Placental pericyte (primary cell): ENCODE measurements at places on chromosomes 1 and 21. TPM values are rescaled to one million over a fixed set of nuclear protein-coding genes. Genes with fewer than 3 reads are reported as not detected.

The GNPAT gene
- total RNA-seq: 27.8 and 55.7 TPM in 2 replicates

The SERINC2 gene
- 17.7 and 46.4 TPM in 2 replicates for total RNA-seq

The CA6 gene
- not detected in 2 replicates for total RNA-seq

The CIART gene
- total RNA-seq: 0.66 and 3.4 TPM in 2 replicates

The LCE2B gene
- not detected in 2 replicates for total RNA-seq

The LCE1B gene
- total RNA-seq: not detected in 2 replicates

The RAD54L gene
- 0.22 and 9.3 TPM in 2 replicates for total RNA-seq

The NDUFV3 gene
- 41.8 and 72.4 TPM in 2 replicates for total RNA-seq

The CASQ2 gene
- total RNA-seq: not detected in 2 replicates

The ADORA1 gene
- total RNA-seq: 5.0 and 35.5 TPM in 2 replicates

The TMED5 gene
- total RNA-seq: 84.9 and 152 TPM in 2 replicates

The OR2AK2 gene
- not detected in 2 replicates for total RNA-seq

The SPRR1A gene
- not detected in 2 replicates for total RNA-seq

The WDR64 gene
- not detected in 2 replicates for total RNA-seq

The ITLN2 gene
- total RNA-seq: not detected in 2 replicates

The LRRC38 gene
- total RNA-seq: not detected in 2 replicates

The ST7L gene
- total RNA-seq: 14.0 and 21.8 TPM in 2 replicates

The DNAJC8 gene
- 58.1 and 74.8 TPM in 2 replicates for total RNA-seq

The MAST2 gene
- total RNA-seq: 19.5 and 38.8 TPM in 2 replicates

The CFAP74 gene
- not detected in 2 replicates for total RNA-seq

The TMEM54 gene
- total RNA-seq: 10.3 and 29.3 TPM in 2 replicates

The RBP7 gene
- total RNA-seq: not detected in 2 replicates

The IL19 gene
- total RNA-seq: 0.14 and 1.8 TPM in 2 replicates

The KCNJ9 gene
- not detected in 2 replicates for total RNA-seq

The RGS16 gene
- 0.14 and 2.4 TPM in 2 replicates for total RNA-seq

The RNU1-1 gene
- under 0.01 TPM in 2 replicates for total RNA-seq

The SKI gene
- total RNA-seq: 20.6 and 37.7 TPM in 2 replicates

The HMCN1 gene
- total RNA-seq: 4.2 and 5.5 TPM in 2 replicates

The CHIA gene
- not detected in 2 replicates for total RNA-seq

The PRDX6 gene
- 228 and 256 TPM in 2 replicates for total RNA-seq

The OR2M7 gene
- not detected in 2 replicates for total RNA-seq

The CDCA8 gene
- total RNA-seq: 0.44 and 34.8 TPM in 2 replicates

The SPRR2F gene
- not detected in 2 replicates for total RNA-seq

The GBP6 gene
- not detected in 2 replicates for total RNA-seq

The SPATA45 gene
- not detected in 2 replicates for total RNA-seq

The DDX20 gene
- 11.8 and 31.8 TPM in 2 replicates for total RNA-seq

The ITLN1 gene
- not detected in 2 replicates for total RNA-seq

The BSND gene
- not detected in 2 replicates for total RNA-seq

The SDC3 gene
- total RNA-seq: 43.7 and 60.0 TPM in 2 replicates

The TMPRSS3 gene
- not detected in 2 replicates for total RNA-seq
